Bronchial epithelial cell (primary cell): ENCODE measurements at places on chromosomes 1 and 21.
A peak's percentile ranks its signal among the peaks of the same experiment; 100 is the strongest.

GRCh38 chr1:102942324-102942723 is 166.0 kb downstream of the COL11A1 start:
- DNase-seq, result no peak

GRCh38 chr1:50123071-50123470 is 14.4 kb downstream of the ELAVL4 start:
- no peak for DNase-seq

- DNase-seq, result no peak
These were observed 6.4 kb downstream of the BCAR3 start for GRCh38 chr1:93675271-93675670.

- no peak for DNase-seq
These were observed 234.1 kb downstream of the SDCCAG8 start for GRCh38 chr1:243489681-243490546.

DNA sequence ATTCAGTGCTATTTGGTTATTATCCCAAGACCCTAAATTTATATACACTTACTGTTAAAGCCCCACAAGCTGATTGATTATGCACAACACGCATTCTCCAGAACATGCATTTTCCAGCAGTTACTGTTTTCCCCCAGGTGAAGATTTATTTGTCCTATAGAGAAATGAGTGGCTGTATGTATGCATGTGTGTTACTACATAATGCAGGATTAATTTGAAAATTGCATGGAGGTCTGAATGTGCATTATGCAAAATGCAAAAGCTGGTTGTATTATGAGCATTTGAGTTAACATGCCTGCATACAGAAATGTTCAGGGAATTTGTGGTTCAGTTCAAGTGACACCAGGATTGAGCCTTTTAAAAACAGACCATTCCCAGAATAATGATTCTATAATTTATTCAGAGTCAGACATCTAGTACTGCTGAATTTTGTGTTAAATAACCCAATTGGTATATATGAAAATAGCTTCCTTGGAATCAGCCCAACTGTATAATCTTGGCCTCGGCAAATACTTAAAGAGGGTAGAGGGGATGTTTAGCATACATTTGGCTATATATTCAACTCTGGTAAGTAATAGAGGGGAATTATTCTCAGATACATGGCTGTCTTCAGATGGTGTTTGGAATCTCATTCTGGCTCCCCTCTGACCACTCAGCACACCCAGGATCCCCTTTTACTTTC is 320.0 kb downstream of the HHAT start:
- no peak for DNase-seq

- DNase-seq, result no peak
These were observed 501.8 kb downstream of the LMO4 start for GRCh38 chr1:87830432-87830978.

GRCh38 chr1:64173336-64173940 is 30.0 kb upstream of the UBE2U start:
- no peak for DNase-seq

GRCh38 chr1:206784471-206784903 is 12.2 kb upstream of the IL10 start:
- DNase-seq, result no peak

GRCh38 chr1:161733526-161733925 is 12.2 kb downstream of the FCRLB start:
- DNase-seq, result peak; percentile 95

DNA sequence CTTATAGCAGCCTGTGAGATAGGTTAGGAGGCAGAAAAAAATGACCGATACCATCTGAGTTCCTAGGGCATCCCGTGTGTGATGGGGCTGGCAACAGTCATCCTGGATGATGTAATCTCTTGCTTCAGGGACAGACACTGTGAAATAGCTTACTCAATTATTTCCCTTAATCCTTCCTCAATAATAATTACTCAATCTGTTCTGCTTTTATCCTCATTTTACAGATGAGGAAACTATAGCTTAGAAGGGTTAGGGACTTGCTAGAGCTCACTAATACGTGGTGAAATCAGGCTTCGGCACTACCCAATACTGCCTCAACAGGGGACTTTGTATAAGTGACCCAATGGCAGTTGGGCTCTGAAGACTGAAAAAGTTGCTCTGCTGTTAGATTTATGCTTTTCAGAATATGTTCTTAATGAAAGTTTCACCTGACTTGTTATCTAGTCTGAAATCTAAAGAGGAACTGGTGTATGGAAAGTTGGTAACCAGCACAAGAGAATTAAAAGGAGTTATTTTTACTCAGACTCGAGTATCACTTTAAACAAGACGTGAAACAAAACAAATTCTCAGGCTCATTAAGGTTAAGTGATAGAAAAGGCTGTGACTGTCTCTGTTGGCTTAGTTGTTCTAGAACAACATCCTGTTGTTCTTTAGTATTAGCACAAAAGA is 14.4 kb downstream of the CD55 start:
- peak; percentile 72 for DNase-seq

DNA sequence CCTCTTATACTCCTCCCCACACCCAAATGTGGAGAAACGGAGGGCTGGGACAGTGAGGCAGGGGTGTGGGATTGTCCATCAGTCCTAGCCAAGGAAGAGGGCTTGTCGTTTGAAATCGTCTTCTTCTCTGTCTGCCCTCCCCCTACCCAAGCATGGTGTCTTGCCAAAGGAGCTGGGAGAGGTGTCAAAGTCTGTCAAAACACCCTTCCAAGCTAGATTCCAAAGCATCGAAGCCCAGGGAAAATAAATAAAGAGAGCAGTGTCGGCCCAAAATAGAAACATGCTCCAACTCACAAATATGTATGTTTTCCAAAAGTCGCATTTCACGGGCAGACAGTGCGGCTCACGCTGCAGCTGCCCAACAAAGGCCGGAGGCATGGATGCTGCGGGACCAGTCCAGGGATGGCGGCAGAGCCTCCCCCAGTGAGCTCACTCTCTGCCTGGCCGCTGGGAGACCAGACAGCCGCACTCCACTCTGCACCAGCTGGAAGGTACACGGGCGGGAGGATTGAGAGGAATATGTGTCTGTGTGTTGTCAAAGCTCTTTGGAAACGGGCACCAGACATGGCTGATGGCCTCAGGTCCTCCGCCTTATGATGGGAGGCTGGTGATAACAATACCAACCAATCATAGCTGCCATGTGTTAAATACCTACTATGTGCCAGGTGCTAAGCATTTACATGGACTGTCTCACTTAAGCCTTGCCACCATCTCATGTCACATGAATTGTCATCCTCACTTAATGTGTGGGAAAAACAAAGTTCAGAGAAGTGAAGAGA is 3.9 kb downstream of the DISP3 start:
- DNase-seq, result no peak

DNA sequence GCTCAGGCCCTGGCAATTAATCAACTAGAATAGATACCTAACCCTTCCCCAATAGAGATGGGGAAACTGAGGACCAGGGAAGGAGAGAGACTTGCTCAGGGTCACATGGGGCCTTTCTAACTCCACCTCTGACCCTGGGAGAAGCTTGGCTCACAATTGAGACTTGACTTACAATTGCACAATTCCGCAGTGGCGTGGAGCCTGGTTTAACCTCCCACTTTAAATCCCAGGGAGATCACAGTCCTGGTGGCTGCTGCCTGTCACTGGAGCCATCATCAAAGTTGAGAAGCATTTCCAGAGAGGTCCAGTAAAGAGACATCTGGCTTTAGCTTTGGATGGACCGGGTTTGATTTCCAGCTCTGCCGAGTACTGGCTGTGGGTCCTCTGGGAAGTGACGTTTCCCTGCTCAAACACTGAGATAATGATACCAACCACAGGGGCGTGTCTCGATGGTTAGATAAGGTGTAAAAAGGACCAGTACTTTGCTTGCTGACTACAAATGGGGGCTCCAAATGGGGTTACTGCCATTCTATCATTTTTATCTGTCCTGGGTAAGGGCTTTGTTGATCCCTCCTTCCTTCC is 39.3 kb downstream of the TRIM62 start:
- DNase-seq, result no peak

GRCh38 chr1:117339866-117340700 is 27.2 kb upstream of the MAN1A2 start:
- peak; percentile 85 for DNase-seq

DNA sequence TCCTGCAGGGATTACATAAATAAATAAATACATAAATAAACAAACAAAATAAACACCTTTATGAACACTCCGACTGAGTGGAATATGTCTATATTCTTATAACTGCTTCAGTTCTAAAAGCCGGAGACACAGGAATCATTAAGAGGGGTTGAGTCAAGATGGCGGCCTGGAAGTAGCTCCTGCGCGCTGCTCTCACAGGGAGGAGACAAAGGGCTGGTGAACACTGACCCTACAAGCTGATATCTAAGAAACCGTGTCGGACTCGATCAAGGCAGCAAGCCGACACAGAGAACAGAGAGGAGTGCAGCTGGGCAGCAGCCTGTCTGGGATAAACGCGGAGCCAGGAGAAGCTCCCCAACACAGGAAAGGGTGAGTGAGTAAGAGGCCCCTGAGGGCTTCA is 1098.6 kb upstream of the NCAM2 start:
- DNase-seq, result no peak

- no peak for DNase-seq
These were observed 97.2 kb downstream of the WDR4 start for GRCh38 chr21:42781971-42782722.

GRCh38 chr1:243520831-243521230 is 265.0 kb downstream of the SDCCAG8 start:
- DNase-seq, result no peak

DNA sequence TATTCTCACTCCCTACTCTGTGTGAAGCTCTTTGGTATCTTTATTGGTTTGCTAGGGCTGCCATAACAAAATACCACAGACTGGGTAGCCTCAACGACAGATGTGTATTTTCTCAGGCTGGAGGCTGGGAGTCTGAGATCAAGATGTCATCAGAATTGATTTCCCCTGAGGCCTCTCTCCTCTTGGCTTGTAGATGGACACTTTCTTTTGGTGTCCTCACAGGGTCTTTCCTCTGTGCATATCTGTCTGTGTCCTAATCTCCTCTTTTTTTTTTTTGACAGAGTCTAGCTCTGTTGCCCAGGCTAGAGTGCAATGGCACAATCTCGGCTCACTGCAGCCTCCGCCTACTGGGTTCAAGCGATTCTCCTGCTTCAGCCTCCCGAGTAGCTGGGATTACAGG is 71.4 kb upstream of the KCNJ6 start:
- DNase-seq, result no peak

- no peak for DNase-seq
These were observed 812.0 kb upstream of the NCAM2 start for GRCh38 chr21:20186186-20186585.

DNA sequence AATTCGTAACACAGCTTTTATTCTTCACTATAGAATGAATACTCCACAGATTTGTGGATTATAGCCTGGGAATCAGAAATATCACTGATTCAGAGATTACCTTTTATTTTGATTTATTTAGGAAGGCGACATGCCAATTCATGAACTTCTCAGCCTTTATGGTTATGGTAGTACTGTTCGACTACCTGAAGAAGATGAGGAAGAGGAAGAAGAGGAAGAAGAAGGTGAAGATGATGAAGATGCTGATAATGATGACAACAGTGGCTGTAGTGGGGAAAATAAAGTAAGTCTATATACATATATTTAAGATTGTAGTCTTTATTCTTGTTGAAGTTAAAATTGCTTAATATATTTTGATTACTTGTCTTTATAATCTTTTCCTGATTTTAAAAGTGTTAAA is 33.1 kb downstream of the MIER1 start:
- DNase-seq, result no peak

DNA sequence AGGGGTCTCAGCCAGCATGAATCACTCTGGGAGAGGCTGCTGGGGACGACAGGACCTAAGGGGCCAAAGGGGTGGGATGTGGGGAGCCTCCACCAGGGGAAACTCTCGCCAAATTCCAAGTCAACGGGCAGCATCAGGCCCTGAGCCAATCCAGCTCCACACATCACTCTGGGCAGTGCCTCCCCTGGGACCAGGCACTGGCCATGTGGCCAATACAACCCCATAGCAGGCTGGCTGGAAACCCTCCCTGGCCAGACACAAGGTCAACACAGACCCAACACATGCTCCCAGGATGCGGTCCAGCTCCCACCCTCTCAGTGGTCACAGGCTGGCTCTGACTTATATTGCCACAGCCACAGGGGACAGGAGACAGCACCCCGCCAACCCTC is 60.0 kb downstream of the MEGF6 start:
- no peak for DNase-seq

DNA sequence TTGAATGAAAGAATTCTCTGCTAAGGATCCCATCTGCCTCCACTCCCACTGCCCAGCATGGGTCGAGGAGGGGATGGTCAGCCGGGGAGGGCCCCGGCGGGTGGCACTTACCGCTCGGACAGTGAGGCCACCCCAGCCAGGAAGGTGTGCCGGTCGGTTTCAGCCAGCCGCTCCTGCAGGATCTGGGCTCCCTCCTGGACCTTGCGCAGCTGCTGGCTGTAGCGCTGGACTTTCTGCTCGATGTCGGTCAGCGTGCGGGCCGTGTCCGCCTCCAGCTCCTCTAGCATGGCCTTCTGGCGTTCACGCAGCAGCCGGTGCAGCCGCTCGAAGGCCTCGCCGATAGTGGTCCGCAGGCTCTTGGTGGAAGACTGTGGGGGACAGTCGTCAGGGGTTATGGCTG is 22.3 kb downstream of the TRIM62 start:
- DNase-seq, result no peak

- DNase-seq, result peak; percentile 61
These were observed 26.5 kb downstream of the GPR137B start for GRCh38 chr1:236168716-236169429.

DNA sequence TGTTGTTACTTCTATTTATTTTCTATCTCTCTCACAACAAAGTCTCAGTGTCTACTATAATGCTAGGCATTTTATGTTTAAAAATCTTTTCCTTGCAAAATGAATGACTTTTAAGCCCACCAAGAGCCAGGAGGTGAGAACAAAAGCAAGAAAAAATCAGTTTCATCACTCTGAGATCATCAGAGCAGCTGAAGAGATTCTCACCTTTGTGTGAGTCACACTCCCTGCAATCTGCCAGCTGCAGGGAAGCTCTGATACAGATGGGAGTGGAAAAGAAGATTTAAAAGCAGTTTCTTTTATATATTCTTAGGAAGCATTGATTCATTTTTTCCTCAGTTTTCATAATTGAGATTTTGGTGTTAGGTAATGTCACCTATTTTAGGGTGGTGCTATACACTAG is 107.6 kb downstream of the LHX9 start:
- DNase-seq, result peak; percentile 82

DNA sequence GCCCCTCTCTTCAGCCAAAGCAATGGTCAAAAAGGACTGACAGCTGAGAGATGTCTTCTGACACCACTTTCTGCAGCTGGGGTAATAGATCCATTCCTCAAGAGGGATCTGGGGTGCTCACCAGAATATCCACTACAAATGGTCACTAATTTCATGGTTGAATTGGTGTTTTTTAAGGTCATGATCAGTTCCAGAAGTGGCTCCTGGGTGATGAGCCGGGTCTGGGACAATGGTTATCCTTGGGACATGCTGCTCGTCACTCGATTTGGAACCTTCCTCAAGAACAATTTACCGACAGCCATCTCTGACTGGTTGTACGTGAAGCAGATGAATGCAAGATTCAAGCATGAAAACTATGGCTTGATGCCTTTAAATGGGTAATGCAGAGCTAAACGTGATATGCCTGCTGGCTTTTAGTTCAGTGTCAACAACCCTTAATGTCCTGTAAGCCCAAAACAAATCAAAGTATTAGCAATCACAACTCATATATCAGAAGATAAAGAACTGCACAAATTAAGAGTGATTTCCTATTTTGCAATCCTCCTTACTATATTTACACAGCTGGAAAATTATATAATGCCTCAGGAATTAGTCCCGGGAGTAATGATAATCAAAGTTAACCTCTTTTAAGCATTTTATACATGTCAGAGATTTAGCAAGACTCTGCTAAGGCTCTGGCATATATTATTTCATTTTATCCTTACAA is 20.1 kb downstream of the FMO3 start:
- peak; percentile 44 for DNase-seq

GRCh38 chr1:163531345-163531744 is 209.6 kb downstream of the NUF2 start:
- no peak for DNase-seq

- no peak for DNase-seq
These were observed 1.6 kb downstream of the KRTAP10-2 start for GRCh38 chr21:44549525-44550211.
